Stimulated activated CD8-positive, alpha-beta memory T cell treated with anti-CD3 and anti-CD28 coated beads, Interleukin-4, amount 100 ng/mL, for 1 hour (primary cell): ENCODE measurements at places on chromosomes 5 and 9.

DNA sequence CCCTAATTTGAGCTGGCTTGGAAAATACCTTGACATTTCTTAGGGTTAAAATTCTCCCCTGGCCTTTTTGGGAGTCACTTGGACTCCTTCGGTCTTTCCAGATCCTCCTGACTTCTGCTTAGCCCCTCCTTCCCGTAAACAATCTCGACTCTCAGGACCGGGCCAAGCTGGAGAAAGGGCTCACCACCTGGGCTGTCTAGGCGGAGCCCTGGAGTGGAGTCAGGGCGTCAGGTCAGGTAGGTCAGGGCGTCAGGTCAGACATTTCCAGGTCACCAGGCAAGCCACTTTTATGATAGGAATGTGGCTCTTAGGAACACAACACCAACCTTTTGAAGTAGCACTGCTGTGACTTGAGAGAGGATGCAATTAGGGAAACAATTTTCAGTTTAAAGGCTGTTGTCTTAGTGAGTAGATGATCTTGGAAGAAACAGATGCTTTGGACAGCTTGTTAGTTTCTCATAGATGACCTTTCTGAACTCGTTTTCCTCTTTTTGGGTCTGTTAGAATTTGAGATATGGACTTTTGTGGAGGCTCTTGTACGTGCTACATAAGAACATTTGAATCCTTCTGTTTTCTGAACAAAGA, 12.8 kb downstream of the OSTF1 start:
- no peak for DNase-seq

- no peak for DNase-seq
Measured at GRCh38 chr5:88875341-88876234, 7.4 kb downstream of the MEF2C start.

- DNase-seq, result no peak
Measured at GRCh38 chr5:21672911-21673310, 1180.2 kb downstream of the CDH12 start.

DNA sequence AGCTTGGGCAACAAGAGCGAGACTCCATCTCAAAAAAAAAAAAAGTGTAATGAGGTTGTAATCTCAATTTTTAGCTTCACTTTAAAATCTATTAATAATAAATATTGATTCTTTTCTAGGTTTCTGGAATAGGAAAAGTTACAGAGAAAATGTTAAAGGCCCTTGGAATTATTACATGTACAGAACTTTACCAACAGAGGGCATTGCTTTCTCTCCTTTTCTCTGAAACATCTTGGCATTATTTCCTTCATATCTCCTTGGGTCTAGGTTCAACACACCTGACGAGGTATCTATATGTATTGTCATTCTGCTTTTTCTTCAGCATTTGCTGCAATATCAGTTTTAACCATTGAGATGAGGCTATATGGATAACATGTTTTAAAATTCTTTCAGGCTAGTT, 26.6 kb upstream of the ANKDD1B start:
- no peak for DNase-seq

DNA sequence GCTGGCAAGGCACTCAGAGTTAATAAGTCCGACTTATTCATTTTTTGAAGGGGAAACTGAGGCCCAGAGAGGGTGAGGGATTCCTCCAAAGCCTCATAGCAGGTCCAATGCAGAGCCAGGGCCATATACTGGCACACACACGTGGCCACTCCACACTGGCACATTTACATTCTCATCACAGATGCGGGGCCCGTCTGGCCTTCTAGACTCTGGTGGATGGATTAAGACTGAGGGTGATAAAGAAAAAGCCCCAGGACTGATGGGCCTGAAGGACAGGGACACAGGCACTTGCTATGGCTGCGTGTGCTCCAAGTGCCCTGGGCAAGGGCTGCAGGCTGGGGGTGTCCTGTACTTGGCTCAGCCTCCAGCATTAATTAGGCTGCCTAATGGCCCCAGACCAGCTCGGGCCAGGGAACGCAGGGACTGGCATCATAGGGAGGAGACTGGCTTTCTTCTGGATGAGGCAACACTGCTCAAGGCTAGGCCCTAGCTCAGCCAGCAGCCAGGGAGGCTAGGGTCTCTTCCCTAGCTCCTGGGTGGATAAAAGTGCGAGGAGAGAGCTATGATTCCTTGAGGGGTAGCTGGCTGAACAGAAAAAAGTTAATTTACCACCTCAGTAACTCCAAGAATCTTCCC, 28.5 kb upstream of the CSF1R start:
- no peak for DNase-seq

GRCh38 chr9:686321-686813, 155.1 kb upstream of the DMRT1 start:
- DNase-seq, result no peak

- DNase-seq, result no peak
Measured at GRCh38 chr5:1444361-1445189, 665 bp downstream of the SLC6A3 start.

DNA sequence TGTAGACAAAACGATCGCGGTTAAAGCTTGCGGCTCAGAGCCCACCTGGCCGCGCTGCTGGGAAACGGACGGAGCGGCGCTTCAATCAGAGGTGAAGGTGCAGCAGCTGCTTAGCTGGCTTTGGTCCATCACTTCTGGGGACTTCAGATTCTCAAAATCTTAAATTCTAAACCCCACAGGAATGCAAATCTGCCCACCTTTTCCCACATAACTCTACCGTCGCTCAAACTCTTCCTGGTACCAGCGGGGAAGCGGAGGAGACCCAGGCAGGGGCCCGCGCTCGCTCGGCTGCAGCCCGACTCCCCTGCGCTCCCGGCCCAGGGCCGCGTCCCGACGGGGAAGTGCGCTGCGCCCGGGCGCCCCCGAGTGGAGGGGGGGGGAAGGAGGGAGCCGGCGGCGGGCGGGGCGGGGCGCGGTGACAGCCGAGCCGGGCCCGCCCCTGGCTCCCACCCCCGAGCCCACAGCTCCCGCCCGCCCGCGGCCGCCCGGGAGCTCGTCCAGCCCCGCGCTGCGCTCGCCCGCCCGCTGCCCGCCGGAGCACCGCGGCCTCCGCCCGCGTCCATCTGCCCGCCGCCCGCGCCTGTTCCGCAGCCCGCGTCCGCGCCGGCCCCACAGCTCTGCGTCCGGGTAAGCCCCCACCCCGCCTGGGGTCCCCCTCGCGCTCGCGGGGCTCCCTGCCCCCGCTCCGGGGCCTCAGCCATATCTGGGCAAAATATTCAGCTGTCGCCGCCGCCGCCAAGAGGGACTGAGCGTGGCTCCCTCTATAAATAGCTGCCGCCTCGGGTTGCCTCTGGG, at the start of gene TMOD1:
TMOD1 (plus strand) TSS at position 490 of the 795 bp plus-strand sequence. CDS start 22,523 bp downstream, outside the sequence.
- DNase-seq, result no peak

GRCh38 chr5:82766206-82766605, 311.0 kb downstream of the TMEM167A start:
- no peak for DNase-seq

DNA sequence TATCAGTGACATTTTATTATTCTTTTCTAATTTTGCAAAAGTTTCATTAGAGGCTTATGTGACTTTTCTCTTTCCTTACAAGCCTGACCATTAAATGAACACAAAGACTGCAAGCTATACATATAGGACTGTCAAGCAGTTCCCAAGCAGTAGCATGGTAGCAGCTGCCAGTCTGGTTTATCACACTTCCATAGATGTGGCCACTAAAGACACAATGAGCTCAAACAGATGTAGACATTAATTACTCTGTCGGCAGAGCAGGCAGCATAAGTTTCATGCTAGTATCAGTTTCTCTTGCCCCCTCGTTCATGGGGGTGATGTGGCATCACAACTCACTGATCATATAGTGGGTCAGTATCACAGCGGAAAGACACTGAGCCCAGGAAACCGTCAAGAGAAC, 89.5 kb downstream of the CDH10 start:
- DNase-seq, result no peak

- DNase-seq, result no peak
Measured at GRCh38 chr9:111389406-111389805, 59.4 kb upstream of the OR2K2 start.

DNA sequence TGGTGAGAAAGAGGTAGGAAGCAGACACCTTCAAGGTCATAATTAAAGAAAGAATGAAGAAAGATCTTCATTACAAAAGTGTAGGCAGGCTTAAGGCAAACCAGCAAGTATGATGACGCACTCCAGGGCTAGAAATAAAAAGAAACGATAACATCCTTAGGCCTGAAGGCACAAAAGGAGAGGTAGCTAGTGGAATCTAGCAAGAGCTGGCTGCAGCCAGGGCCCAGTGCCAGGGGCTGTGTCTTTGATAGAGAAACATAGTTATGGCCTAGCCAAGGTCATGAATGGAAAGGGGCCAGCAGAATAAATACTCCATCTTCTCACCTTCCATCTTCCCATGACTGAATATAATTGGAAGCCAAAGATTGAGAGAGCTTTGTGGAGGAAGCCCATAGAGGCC, 6.8 kb upstream of the SH3TC2 start:
- DNase-seq, result no peak

GRCh38 chr9:20528253-20528652, 94.0 kb downstream of the MLLT3 start:
- no peak for DNase-seq

- no peak for DNase-seq
Measured at GRCh38 chr5:154342963-154343362, 102.8 kb upstream of the SAP30L start.

DNA sequence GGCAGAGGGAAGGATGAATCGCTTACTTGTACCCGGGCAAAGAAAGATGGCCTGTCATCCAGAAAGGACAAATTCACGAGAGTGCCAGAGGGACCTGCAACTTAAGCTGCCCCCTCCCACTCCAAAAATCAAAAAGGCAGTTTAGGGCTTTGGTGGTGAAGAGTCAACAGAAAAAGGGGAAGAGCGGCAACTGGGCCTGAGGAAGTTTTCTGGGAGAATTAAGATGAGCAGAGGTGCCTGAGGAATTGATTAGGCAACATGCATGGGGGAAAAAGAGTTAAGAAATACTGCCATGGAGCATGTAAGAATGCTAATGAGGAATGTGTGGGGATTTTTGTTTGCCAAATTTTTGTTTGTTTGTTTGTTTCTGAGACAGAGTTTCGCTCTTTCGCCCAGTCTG, 1.8 kb upstream of the ACTL7B start:
- DNase-seq, result no peak

DNA sequence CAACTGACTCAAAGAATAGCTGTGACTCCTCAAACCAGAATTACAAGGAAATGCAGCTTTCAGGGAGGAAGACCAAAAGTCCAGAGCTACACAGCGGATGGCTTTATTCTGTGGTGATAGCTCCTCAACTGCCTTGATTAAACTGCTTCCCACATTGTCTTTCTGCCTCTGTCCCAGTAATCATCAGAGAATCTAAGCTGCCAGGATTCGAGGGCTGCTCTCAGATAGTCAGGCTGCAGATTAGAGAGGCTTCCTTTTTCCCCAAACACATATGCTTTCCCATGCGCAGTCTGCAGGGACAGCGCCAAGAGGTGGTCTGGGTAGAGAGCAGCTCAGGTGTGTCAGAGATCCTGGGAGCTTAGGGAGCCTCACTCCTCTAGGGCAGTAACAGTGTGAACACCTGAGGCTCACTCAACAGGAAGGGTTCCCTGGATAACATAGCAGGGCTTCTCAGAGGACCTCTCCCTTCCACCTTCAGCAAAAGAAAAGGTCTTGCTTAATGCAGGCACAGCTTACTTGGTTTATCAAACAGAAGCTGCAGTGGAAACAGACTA, 439.9 kb upstream of the TLE4 start:
- DNase-seq, result no peak

DNA sequence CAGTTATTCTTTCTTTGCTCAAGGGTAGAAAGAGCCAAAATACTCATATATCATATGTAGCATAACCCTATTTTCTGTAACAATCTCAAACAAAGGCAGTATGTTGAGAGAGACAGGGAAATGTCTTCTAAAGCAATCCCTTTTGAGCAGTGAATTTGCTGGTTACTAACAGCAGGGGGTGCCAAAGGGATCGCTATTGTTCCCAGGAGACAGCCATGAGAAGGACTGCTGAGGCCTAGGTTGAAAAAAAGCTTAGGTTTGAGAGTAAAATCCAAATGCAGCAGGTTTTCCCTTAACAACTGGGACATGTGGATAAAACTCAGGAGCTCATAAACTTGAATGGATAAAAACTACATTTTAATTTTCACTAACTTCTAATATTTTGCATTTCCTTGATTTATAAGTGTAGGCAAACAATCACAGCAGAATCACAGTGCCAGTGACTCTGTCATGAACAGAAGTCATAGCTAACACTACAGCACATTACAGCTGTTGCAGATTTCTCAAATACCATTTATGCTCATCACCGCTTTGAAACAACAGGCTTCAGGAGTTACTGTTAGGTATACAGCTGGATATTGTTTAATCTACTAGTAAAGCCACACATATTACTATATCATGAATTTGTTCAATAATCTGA, 148.4 kb downstream of the MAPKAP1 start:
- peak; percentile 3 for DNase-seq

DNA sequence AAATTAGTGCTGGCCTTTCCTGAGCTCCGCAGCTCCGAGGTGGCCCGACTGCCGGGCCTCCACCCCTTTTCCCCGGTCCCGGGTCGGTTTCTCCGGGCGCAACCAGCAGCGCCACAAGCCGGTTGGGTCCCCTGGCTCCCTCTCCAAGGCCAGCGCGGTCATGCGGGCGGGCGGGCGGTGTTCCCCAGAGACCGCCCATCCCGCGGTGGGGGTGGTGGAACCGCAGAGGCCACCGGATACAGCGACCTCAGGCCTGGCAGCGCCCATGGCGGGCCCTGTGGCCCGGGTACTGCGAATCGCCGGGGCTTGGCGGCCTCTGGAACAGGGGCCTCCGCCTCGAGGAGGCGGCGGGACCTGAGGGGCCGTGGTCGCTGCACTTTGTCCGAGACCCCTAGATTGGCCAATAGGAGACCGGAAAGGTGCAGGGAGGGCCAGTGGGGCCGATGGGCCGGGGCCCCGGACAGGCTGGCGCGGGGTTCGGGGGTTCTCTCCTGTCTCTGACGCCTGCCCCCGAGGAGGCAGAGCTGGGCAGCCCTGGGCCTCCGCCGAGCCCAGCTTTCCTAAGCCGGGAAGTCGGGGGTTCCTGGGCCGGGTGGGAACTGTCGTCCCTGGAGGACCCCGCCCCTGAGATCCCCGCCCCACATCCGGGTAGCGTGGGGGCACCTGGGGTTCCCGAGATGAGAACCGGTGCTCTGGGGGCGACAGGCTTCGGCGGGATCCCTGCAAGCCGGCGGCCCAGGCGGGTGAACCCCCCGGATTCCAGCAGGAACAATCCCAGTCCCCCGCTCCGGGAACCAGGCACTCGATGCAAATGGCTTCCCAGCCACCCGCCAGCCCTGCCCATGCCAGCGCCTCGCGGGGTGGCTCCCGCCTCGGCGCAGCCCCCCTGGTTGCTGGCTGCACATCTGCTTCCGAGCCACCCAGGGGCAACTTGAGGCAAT, 293.9 kb downstream of the ZSWIM6 start:
- no peak for DNase-seq

DNA sequence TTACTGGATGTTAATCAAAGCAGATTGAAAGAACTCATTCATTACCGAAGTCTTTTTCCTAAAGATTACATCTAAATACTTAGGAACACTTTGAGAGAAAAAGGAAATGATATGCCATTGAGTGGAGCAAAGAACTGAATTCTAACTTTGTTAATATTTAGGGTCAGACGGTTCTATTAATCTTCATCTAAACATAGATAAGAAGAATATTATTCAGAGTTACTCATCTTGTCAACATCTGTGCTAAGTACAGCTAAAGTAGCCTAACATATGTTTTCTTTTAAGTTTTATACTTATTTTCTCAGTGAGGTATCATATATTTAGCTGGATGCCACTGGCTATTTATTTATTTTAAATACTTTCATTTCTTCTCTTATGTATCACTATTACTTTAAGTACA, 1763.7 kb downstream of the EFNA5 start:
- no peak for DNase-seq
